GM12865 (cell line): ENCODE measurements at places on chromosomes 1 and 21.

- DNase-seq: no peak
These were observed 28.4 kb downstream of the SLAMF6 start for GRCh38 chr1:160494620-160495019.

DNA sequence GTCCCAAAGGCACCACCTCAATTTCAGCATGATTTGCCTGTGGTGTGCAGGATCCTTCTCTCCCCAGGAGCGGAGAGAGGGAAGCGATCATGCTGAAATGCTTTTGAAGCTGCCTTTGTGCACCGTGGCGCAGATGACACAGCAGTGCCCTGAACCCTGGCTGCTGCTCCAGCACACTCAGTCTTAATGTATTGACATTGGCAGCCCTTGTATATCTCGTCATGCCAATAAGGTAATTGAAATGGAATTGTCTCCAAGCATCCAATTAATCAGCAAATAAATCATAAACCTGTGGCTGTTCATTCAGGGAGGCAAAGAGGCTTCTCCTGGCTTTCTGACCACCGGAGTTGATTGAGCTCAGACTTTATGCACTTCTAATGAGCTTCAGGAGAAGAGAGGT is 139.8 kb downstream of the KAZN start:
- no peak for DNase-seq

- DNase-seq: no peak
These were observed 27.3 kb upstream of the WASF2 start for GRCh38 chr1:27517301-27517700.

DNA sequence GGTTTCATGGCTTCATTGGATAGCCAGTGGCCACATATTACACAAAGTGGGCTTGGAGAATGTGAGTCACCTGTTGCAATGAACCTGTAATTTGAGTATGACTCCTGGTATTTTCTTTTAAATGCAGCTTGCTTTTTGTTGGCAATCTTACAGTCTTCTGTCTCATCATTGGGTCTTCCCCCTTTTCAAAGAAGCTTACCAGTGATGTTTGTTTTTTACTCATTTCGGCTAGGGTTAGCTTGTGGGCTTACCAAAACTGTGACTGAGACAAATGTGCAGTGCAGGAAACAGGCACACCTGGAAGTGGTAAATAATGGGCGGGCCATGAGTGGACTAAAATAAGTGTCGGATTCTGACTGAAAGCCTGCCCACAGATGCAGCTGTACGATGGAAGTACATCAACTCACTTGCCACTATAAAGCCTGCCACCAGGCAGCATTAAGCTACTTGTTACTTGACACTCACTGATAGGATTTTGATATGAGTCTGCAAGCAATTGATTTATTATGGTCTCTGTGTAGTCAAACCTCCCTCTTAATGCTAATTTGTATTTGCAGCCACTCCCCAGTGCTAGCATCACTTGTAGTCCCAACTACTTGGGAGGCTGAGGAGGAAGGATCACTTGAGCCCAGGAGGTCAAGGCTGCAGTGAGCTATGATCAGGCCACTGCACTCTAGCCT is 4.2 kb downstream of the HHAT start:
- peak; percentile 91 for DNase-seq

GRCh38 chr1:84689514-84690396 is 506 bp downstream of the SSX2IP start:
- peak; percentile 70 for DNase-seq

- no peak for DNase-seq
These were observed 11.8 kb upstream of the F3 start for GRCh38 chr1:94553323-94553730.

- peak; percentile 14 for DNase-seq
These were observed 91.6 kb downstream of the SCCPDH start for GRCh38 chr1:246815693-246816270.

DNA sequence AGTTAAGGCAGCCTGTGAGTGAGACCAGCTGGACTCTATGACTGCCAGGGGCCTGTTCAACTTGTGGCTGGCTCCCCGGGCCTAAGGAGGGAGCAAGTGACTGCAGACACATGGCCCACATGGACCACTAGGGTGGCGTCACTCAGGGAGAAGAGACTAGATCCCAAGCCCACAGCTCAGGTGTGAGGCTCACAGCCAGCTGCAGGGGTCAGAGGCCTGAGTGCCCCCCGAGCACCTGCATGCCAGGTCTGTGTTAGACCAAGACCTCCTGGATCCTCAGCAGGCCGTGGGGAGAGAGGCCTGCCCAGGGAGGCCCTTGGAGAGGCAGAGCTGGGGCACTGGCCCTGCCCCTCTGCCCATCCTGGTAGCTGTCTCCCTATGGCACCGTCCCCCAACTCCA is 142.4 kb upstream of the RUNX3 start:
- no peak for DNase-seq

GRCh38 chr1:12486401-12487005 is 131.5 kb downstream of the DHRS3 start:
- DNase-seq: no peak

- no peak for DNase-seq
These were observed 153.0 kb downstream of the TNFSF18 start for GRCh38 chr1:172897738-172898137.

GRCh38 chr1:115307661-115308060 is 30.4 kb downstream of the NGF start:
- DNase-seq: no peak

- no peak for DNase-seq
These were observed 481.1 kb upstream of the NEGR1 start for GRCh38 chr1:72763481-72763880.

DNA sequence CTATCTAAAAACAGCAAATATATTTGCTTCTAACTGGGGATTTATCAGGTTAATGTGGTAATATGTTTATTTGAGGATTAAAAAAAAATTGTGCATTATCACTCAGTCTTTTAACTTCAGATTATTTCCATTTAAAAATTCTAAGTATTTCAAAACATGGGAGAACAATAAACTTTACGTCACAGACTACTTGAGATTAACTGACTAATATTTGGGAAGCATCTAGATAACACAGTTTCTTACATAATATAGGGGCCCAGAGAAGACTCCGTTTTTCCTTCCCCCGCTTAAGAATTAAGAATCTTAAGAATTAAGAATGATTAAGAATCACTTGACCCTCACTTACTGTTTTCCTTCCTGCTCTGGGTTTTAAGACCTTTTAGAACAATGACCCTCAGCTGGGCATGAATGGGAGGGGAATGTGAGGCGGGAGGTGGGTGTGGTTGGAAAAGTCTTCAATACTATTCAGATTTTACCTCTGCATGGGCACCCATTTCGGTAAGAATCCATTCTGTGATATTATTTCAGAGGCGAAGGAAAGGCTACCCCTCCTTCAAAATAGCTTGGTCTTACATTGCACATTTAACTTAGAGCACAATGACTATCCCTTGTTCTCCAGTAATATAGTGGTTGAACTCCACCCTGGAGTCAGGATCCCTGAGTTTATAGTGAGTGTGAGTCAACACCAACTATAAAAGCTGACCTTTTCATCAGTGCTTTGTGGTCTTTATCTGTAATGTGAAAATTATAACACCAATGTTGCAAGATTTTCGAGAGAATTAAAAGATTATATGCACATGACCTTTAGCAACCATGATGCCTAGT is 821.3 kb downstream of the USP25 start:
- no peak for DNase-seq

DNA sequence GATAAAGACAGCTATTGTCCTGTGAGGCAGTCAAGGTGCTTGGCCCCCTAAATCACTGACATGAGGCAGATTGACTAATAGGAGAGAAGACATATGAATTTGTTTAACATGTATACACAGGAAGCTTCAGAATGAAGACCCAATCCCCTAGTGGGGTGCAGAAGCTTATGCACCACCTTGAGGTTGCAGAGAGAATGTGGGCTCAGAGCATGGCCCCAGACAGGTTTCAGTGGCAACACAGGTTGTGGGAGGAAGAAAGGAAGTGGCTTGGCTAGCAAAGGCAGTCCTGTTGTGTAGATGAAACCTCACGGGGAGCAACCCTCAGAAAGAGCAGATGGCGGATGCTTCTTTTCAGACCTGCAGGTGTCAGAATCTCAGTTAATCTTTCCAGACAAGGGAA is 37.0 kb upstream of the PARP1 start:
- peak; percentile 94 for DNase-seq

GRCh38 chr1:155000726-155001424 is 1.7 kb upstream of the ZBTB7B start:
- peak; percentile 95 for DNase-seq

GRCh38 chr1:183030053-183030452 is 6.8 kb downstream of the LAMC1 start:
- peak; percentile 64 for DNase-seq

DNA sequence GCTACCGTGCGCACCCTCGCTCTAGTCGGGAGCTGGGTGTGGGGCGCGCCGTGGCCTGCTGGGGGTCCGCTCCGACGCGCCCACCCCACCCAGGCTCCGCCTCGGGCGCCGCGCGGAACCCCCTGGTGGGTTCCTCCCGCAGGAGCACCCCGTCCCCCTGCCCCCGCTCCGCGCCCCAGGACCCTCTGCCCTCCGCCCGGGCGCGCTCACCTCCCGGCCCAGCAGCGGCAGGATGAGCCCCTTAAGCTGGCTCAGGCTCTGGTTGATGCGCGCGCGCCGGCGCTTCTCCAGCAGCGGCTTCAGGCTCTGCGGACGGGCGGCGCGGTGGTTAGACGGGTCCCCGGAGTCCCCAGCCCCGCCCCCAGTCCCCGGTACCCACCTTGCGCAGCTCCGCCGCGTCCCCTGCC is 319 bp downstream of the HES2 start:
- DNase-seq: no peak

- DNase-seq: no peak
These were observed 6.2 kb downstream of the SH3BGRL3 start for GRCh38 chr1:26286064-26286416.

DNA sequence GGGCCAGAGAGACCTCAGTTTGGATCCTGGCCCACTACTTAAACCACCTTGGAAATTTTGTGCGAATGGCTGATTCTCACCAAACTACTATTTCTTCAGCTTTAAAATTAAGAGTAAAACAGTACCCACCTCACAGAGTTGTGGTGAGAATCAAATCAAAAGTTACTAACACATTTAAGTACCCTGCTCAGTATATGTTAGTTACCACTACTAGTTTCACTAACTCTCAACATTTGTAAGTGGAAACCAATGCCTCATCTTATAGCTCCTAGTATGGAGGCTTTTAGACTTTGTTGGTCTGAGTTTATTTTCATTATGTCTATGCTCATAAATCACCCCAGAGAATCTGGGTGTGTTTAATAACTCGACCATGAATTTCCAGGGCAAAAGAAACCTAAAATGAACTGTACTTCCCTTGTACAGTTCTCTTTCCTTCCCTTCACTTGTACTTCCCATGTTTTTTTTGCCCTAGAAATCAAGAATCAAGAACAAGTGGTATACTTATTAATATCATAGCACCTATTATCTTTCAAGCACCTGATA is 11.6 kb upstream of the SERBP1 start:
- DNase-seq: no peak

DNA sequence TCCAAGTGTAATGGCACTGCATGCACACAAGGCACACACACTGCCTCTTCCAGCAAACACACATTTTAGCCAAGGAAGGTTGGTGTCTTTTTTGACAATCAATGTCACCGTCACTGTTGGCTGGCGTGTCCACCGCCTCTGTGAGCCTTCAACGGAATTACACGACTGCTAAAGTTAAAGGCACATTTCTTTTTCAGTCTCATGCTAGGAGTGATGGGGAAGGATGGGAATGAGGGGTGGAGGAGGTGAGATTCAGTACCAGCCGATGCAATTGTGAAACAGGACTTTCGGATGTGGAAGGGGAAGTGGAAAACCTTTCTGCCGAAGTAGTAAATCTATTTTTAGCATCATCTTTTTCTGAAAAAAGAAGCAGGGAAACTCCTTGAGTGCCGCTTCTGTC is 1.4 kb downstream of the ELAVL4 start:
- no peak for DNase-seq

- no peak for DNase-seq
These were observed 31.4 kb downstream of the SZRD1 start for GRCh38 chr1:16398371-16398953.

GRCh38 chr21:38771536-38771935 is 34.2 kb upstream of the ETS2 start:
- DNase-seq: no peak

GRCh38 chr1:225119307-225119706 is 189.8 kb downstream of the DNAH14 start:
- DNase-seq: no peak

DNA sequence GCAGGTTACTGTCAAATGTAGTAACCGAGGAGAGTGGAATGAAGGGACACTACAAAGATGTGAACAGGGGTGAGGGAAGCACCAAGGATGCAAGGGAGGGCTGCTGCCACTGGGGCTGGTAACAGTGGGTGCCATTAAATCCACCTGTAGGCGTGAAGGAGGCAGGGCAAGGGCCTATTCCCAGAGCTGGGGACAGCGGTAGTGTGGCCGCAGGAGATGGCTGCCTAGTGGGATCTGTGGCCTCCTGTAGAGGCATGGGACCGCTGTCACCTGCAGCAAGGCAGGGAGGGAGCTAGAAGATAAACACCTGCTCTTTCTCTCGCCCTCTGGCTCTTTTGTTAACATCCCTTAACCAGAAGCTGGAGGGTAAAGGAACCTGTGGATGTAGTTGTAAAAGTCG is 80.5 kb upstream of the CNIH3 start:
- no peak for DNase-seq

DNA sequence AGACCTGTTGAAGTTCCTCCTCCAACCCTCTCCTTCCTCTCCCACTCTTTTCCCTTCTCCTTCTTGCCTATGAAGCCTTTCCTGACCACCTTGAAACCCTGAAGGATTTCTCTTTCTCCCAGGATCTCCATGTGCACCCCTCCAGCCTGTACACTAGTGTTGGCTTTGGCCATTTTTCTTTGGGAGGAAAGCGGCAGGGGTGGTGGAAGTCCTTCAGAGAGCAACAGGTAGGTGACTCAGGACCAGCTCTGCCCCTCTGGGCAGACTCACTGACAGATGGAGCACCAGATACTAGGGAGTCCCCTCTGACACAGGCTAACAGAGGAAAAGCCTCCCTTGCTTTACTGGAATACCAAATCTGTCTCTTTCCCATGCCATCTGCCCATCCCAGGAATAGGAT is 4.6 kb downstream of the SLC26A9 start:
- DNase-seq: no peak

- DNase-seq: no peak
These were observed 215.5 kb downstream of the RRAGC start for GRCh38 chr1:38644092-38644491.

- DNase-seq: no peak
These were observed 92.8 kb upstream of the CDC42BPA start for GRCh38 chr1:227411066-227411465.

- no peak for DNase-seq
These were observed 604.6 kb downstream of the LRRIQ3 start for GRCh38 chr1:73593364-73593763.

- no peak for DNase-seq
These were observed 256.7 kb upstream of the SNX7 start for GRCh38 chr1:98404866-98405265.

GRCh38 chr1:50112193-50112592 is 3.5 kb downstream of the ELAVL4 start:
- DNase-seq: no peak

- DNase-seq: no peak
These were observed 121.8 kb upstream of the SLC44A3 start for GRCh38 chr1:94698356-94698755.

GRCh38 chr1:22452481-22452957 is 868 bp downstream of the ZBTB40 start:
- DNase-seq: peak; percentile 19

GRCh38 chr1:92016720-92017316 is 13.0 kb upstream of the EPHX4 start:
- DNase-seq: no peak

- no peak for DNase-seq
These were observed 239.4 kb upstream of the BRINP3 start for GRCh38 chr1:190717055-190717454.

- no peak for DNase-seq
These were observed 27.4 kb downstream of the AKNAD1 start for GRCh38 chr1:108829498-108829916.
